SK-N-SH (cell line): ENCODE measurements at places on chromosomes 16 and 17. TPM values are rescaled to one million over a fixed set of nuclear protein-coding genes. Genes with fewer than 3 reads are reported as not detected.

Gene CNTROB
- polyA plus RNA-seq: 26.3 and 27.4 TPM in 2 replicates

Gene SCIMP
- not detected in 2 replicates for polyA plus RNA-seq

Gene HOXB1
- polyA plus RNA-seq: not detected in 2 replicates

Gene USP22
- polyA plus RNA-seq: 142 and 172 TPM in 2 replicates

Gene HBA1
- polyA plus RNA-seq: not detected in 2 replicates

GRCh38 chr16:9348912-9349311 lies 257.5 kb downstream of the HAPSTR1 start:
- DNase-seq: no peak
- no peak overlapping the region for H3K27ac ChIP-seq
- H3K36me3 ChIP-seq: no peaks in the 10 kb centered on the region
- no peak overlapping the region for H3K4me3 ChIP-seq
- no peaks in the 10 kb centered on the region for H3K4me1 ChIP-seq
- H3K27me3 ChIP-seq: no peaks in the 10 kb centered on the region

- peaks cover 5% of the 10 kb centered on the region; the same call in 1 of the 2 replicates for H3K4me1 ChIP-seq
- H3K27me3 ChIP-seq: no peaks in the 10 kb centered on the region
- H3K36me3 ChIP-seq: peaks cover 4% of the 10 kb centered on the region; the same call in 1 of the 2 replicates
- H3K4me3 ChIP-seq: no peak overlapping the region
- no peak for DNase-seq
Observed at GRCh38 chr17:30475206-30475605, 2.0 kb upstream of the GOSR1 start.

DNA sequence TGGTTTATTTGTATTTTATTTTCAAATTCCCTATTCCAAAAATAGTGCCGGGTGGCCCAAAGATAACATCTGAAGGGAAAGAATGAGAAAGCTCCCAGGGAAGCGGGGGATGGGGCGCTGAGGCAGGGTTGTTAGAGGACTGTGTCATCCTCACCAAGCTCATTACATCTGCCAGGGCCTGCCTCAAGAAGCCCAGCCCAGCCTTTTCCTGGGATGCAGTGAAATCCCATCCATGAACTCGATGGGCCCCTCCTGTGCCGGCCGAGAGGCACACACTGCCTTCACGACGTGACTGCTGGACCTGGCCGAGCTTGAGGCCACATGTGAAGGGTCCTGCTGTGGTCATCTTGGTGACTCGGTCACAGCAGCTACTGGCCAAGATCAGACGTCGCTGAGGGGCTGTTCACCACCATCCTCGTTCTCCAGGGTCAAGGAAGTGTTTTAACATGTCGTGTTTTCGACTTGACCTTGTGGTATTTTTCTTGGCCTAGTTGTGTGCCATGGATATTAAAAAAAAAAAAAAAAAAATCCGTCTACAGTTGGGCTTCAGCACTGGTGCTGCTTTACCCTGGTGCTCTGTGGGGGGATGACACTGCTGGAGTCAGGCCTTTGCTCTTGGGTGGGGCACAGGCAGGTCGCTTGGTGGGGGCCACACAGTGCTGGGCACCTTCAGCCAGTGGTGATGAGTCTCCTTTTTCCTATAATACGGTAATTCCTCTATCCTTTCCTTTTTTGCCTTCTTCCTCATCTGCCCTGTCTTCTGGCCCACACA lies 4.9 kb downstream of the TIMM22 start:
- peaks cover 40% of the 10 kb centered on the region for H3K36me3 ChIP-seq
- H3K4me3 ChIP-seq: no peak overlapping the region
- H3K4me1 ChIP-seq: peaks cover 48% of the 10 kb centered on the region
- H3K27ac ChIP-seq: peak overlapping the region; percentile 84

- no peak overlapping the region for H3K27ac ChIP-seq
- H3K4me1 ChIP-seq: 0 out of 2 replicates have a peak, but pooled peaks cover 7% of the 10 kb centered on the region
- H3K27me3 ChIP-seq: no peaks in the 10 kb centered on the region
Observed at GRCh38 chr16:48444574-48444973, 59.4 kb upstream of the SIAH1 start.

DNA sequence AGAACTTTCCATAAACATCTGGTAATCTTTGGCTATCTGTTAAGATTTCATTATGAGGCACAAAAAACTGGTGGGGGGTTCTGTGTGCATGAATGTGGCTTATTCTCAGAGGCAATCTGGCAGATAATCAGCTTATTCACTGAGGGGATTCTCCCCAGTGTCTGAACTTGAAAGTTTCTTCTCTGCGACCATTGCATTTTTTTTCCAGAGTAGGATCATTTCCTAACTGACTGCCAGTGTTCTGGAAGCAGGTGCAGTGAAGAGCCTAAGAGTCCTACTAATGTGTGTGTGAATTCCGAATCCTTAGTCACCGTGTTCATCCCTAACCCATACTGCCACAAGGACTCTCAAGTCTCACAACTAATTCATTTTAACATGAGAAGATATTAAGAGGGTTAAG lies 64.9 kb upstream of the LRRC37A3 start:
- no peak overlapping the region for H3K4me3 ChIP-seq
- H3K27ac ChIP-seq: peak overlapping the region; percentile 60; the same call in 1 of the 2 replicates
- no peak for DNase-seq
- peaks cover 3% of the 10 kb centered on the region; the same call in 1 of the 2 replicates for H3K4me1 ChIP-seq

DNA sequence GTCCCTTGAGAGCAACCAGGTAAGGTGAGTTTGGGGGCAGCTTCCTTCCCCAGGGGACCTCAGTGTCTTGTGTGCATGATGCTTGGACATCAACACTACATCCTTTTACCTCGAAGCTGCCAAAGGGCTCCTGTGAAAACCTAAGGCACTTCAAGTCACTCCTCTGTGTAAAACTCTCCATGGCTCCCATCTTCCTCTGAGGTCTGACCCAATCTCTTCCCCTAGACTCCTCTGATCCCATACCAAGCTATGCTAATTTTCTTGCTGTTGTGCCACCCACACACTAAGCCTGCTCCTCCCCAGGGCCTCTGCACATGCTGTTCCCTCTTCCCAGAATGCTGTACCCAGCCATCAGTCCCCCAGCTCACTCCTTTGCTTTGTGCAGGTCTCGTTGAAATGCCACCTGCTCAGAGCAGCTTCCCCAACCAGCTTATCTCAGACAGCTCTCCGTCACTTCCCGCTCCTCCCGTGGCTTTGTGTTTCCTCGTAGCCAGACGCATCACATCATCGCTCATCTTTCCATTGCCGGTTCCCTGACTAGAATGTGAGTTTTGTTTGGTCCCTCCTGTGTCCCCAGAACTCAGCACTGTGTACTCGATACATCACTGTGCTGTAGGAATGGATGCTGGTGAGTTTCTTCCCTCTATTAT lies 78.4 kb downstream of the CNGB1 start:
- no peak for DNase-seq
- H3K36me3 ChIP-seq: no peaks in the 10 kb centered on the region
- H3K4me3 ChIP-seq: no peak overlapping the region
- H3K27ac ChIP-seq: no peak overlapping the region
- no peaks in the 10 kb centered on the region; the same call in 1 of the 2 replicates for H3K27me3 ChIP-seq
- H3K4me1 ChIP-seq: peaks cover 8% of the 10 kb centered on the region; the same call in 1 of the 2 replicates
